Left cardiac atrium (tissue), 4 donors: ENCODE measurements at places on chromosomes 6 and 20. TPM values are rescaled to one million over a fixed set of nuclear protein-coding genes. Genes with fewer than 3 reads are reported as not detected.

DNA sequence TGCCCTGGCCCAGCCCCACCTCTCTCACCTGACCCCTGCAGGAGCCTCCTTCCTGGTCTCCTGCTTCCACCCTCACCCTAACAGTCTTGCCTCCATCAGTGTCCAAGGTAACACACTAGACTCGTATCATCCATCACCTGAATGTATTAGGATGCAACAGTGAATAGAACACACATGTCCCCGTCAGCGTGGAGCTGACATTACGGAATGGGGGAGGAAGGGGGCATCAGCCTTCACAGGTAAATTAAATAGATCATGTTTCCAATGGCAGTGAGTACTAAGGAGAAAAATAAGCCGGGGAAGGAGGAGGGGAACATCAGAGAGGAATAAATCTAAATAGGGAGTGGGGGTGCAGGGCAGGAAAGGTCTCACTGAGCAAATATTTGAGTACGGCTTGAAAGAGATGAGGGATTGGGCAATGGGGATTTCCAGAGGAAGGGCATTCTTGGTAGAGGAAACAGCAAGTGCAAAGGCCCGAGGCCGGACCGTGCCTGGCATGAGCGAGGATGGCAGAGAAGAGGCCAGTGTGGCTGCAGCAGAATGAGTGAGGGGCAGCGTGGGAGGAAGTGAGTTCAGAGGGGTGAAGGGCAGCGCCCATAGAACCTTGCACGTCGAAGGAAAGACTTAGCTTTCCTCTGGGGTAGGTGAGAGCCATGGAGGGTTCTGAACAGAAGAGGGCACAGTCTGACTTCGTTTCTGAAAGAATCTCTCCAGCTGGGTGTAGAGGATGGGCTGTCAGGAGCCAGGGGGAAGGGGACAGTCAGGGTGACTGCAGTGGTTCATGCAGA is 110.1 kb upstream of the PTPN1 start:
- DNase-seq, result no peak

DNA sequence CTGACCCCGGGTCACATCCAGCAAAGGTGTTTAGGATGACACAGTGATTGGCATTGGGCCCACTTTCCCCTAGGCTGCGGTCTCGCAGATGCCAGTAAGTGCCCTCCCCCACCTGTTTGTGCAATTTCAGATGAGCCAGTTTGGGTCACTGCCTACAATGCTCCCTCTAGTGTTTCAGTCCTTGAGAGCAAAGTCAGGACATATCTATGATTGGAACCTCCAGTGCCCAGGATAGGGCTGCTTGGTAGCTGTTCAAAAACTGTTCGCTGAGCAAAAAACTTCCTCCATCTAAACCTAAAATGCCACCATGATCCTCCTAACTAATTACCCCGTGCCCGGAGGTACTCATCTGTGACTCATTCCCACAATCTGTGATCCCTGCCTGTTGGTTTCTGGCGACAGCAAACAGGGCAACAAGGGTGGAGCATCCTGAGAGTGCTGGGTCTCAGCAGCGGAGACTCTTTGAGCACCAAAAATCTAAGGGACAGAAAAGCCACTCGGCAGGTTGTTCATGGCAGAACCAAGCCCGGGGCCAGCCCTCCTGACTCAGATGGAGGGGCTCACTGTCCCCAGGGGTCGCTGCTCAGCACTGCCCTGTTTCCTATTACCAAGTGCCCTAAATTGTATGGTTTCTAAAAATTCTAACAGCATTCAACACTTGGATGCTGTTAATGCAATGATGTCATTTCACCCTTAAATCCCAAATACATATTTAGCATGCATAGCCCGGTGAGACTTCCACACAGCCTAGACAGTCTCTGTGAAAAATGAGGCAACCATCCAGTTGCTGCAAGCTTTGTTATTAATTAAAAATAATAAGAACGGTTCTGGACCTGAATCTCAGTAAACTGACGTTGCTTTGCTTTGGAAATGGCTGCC is 5.0 kb downstream of the VSX1 start:
- no peak for DNase-seq

DNA sequence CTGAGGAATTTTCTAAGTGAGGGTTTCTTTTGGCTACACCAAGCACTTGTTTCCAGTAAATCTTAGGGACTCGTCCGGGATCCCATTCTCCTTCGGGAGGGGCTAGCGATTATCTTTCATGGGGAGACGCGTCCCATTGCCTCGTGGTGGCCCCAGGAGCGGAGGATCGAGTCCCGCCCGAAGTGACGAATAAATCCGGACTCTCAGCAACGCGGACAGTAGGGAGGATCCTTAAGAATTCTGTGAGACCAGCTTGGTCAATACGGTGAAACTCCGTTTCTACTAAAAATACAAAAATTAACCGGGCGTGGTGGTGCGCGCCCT is 69.1 kb upstream of the PRSS16 start:
- peak; percentile 44 for DNase-seq

DNA sequence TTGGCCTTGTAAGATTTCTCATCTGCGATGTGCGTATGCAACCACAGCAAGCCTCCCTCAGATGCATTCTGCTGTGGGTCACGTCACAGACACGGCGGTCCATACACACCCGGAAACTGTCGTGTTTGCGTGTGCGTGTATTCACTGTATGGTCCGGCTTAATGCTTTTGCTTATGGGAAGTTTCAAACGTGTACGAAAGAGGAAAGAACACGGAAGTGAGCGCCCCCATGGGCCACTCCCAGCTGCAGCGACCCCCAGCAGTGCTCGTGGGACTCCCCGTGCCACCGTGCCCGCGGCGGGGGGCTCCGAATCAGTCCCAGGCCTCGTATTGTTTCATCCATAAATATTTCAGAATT is 10.2 kb downstream of the DLL1 start:
- DNase-seq, result no peak

GRCh38 chr20:30168025-30168799 is 1089.3 kb upstream of the DEFB115 start:
- DNase-seq, result peak; percentile 22

DNA sequence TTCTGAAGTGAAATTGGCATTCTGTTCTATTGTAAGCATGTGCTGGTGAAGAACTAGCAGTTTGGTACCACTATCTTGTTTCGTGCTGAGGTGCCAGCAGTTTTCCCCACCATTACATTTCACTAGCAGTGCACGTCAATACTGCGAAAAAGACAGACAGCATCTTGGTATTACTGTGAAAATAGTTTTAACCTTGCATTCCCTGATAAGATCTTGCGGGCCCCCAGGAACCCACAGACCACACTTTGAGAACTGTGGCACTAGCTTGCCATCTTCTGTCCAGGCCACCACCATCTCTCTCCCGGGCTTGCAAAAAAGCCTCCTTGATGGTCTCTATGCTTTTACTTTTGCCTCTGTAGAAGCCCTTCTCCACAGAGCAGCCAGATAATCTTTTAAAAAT is 185.7 kb downstream of the BACH2 start:
- no peak for DNase-seq

DNA sequence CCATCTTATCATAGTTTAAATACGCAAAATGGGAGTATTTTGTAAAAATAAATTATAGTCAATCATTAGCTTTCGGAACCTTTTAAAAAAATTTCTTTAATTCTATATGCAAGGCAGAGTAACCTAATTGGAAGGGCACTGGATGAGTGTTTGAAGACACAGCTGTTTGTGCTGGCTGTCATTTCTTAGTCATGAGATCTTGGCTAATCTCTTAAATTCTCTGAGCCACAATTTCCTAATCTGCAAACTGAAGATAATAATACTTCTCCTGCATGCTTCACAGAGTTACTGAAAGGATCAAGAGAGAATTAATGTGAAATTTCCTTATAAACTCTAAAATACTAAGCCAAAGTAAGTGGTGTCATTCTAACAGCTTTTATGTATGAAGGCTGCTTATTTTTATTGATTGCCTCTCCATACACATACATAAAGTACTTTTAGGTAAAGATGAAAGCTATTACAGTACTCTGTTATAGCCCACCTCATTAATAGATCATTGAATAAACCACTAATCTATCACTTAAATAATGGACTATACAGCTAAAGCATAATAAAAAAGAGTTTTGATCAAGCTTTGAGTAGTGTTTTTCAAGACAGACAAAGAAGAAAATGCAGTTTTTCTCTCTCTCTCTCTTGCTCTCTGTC is 383.7 kb upstream of the IRAK1BP1 start:
- no peak for DNase-seq

- no peak for DNase-seq
These were observed 65.8 kb downstream of the HMGN3 start for GRCh38 chr6:79168695-79168980.

DNA sequence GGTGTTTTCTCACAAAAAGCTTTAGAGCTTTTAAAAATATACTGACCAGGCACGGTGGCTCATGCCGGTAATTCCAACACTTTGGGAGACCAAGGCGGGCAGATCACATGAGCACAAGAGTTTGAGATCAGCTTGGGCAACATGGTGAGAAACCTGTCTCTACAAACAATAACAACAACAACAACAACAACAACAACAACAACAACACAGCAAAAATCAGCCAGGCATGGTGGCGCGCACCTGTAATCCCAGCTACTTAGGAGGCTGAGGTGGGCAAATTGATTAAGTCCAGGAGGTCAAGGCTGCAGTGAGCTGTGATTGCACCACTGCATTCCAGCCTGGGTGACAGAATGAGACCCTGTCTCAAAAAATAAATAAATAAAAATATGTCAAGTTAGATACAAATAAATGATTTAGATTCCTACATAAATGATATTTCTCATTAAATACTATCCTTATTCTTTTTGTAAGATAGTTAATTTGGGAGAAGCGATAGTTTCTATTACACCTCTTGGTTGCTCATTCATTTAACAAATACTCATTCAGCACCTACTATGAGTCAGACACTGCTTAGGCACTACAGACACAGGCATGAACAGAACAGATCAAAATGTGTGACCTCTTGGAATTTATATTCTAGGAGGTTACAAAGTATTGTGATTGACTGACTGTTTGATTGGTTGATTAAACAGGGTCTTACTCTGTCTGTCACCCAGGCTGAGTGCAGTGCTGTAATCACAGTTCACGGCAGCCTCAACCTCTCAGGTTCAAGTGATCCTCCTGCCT is 83.5 kb upstream of the BEND3 start:
- DNase-seq, result no peak

DNA sequence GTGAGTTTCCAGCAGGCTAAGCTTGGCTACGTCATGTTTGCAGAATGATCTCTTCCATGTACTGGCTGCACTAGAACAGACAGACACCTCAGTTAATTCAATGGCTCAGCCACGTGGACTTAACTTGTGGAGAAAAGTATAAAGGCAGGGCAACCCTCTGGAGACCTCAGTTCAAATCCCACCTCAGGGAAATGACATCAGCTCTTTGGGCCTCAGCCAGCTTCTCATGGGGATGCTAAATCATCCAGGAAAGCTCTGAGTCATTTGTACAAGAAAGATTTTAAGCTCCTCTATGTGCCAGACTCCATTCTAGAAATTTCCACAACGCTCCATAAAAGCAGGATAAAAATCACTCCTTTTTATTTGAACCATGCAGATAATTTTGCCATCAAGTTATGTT is 128.5 kb upstream of the SALL4 start:
- DNase-seq, result peak; percentile 30

DNA sequence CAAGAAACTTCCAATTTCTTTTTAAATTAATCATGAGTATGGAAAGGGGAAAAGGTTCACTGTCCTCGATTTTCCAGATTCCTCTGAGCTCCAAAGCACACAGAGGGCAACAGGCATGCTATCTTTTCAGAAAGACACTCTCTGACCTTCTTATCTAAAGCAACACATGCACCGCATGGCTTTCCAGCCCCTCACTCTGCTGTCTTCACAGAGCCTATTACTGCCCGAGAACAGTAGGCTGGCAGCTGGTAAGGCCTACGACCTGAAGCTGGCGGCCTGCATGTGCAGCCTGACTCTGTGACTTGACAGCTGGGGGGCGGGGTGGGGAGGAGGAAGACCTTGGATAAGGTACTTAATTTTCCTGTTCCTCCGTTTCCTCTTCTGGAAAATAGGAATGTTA is 86.3 kb downstream of the ELOVL4 start:
- no peak for DNase-seq

DNA sequence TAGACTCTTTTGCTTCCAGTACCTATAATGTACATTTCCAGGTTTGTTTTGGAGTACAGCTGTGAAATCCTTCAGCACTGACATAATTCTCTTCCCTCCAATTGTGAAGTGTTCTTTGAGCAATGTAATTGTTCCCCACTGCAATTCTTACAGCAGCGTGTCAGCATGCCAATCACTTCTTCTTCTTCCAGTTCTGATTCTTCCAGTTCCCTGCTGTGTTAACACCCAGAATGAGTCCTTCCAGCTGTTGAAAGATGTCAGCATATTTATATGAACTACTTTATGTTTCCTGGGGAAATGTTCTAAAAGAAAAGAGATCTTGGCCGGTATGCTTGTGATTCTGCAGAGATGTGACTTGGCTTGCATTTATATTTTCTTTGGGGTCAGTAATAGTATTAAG is 213.9 kb downstream of the UNC5CL start:
- no peak for DNase-seq

GRCh38 chr6:32073613-32074012 is 35.4 kb downstream of the CYP21A2 start:
- no peak for DNase-seq

GRCh38 chr6:1703923-1704322 is 94.2 kb downstream of the FOXC1 start:
- no peak for DNase-seq

DNA sequence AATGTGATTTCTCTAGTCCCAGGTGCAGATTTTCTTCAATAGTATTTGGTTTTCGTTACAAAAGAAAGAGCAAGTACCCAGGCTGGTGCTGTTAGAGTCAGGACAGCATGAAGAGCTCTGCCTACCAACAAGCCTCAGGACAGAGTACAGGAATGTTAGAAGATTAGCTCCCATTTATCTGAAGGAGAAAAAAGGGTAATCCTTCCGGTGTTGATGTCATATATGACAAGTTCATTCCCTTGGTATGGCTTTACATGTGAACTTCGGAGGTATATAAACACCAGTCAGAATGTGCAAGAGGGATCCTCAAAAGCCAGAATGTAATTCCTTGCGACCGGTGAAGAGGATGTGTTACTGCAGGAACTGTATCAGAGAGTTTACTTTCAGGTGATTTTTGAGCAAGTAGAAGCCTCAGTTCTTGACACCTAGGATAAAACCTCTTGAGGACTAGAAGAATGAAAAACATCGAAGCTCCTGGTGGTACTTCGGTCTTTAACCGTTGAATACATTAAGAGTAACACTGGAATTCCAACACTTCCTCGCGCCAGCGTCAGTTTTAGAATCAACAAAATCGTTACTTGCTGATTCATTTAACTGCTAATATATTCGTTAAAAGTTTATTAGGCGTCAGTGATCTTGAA is 194.2 kb upstream of the ZNF184 start:
- no peak for DNase-seq

- peak; percentile 52 for DNase-seq
These were observed 24.1 kb upstream of the MAP3K7 start for GRCh38 chr6:90610751-90611542.

- DNase-seq, result no peak
These were observed 8.1 kb downstream of the CAPN11 start for GRCh38 chr6:44166591-44167184.

DNA sequence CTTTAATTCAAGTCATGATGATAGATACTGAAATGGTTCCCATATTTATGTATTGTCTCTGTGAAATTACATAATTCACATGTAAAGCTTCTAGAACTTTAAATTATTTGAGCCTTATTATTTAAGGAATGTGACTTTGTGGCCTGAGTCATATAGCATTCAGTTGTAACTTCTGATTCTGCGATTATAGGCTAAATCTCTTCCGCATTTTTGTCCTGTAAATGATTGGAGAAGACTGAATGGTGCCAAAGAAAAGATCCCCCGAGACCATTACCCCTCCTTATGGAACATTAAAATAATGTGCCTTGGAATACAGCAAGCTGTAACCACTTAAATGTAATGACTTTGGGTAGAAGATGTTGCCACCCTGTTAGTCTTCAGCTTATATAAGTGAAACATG is 63.3 kb upstream of the MAP7 start:
- no peak for DNase-seq

Gene SMIM8
- total RNA-seq, result 14.6 TPM

Gene BFSP1
- total RNA-seq, result 0.68 TPM

Gene SAMD10
- total RNA-seq, result 3.8 TPM

Gene GNL1
- 25.7 TPM for total RNA-seq

Gene CALHM5
- total RNA-seq, result 2.5 TPM
